T-helper 2 cell (primary cell): ENCODE measurements at places on chromosomes 1 and 21.

- no peak for DNase-seq
These were observed 72.4 kb downstream of the FH start for GRCh38 chr1:241447031-241447644.

DNA sequence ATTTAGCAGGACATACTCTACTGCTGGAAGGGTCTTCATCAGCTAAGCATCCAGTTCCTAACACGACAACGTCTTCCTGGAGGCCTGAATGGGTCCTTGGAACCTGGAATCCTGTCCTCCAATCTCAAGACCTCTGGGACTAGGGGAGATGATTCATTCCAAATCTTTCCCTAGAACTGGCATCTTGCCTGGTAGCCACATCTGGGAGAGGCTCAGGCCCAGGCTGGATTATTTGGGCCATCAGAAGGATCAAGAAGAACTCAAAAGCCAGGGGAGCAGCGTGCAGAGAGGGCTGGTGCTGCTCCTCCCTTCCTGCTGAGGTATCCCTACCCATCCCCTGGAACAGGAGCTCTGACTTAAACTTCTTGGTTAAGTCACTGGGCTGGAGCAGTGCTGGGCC is 2.8 kb upstream of the PHLDA3 start:
- no peak for DNase-seq

- DNase-seq, result no peak
These were observed 340.6 kb downstream of the SRGAP2C start for GRCh38 chr1:121525355-121525754.

- DNase-seq, result no peak
These were observed 52.0 kb upstream of the POFUT2 start for GRCh38 chr21:45339421-45340402.

DNA sequence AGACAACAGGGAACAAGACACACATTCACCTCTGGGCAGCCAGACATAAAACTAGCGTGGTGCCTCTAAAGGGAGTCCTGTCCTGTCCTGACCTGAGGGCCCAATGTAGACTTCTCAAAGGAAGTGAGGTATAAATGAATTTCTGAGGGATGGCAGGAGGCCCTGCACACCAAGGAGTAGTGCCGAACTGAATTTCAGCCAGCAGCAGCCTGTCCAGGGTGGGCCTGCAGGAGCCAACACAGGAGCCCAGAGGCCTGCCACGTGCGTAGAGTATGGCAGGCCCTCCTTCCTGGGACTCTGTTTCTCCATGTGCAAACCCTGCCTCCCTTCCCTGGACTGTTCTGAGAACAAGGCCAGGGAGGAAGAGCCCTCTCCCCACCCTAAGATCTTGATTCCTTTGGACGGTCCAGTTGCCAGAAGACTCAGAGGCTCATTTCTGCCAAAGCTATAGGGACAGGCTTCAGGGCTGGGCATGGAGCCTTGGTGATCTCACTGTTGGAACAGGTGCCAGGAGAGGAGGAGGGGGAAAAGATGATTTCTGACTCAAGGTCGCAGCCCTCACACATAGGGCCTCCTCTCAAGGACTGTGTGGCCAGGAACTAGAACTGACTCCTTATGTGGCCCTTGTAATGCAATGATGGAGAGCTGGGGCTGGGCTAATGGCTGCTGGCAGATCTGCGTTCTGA is 1.8 kb upstream of the FABP3 start:
- no peak for DNase-seq

GRCh38 chr1:119002028-119002686 is 14.0 kb upstream of the TBX15 start:
- no peak for DNase-seq

DNA sequence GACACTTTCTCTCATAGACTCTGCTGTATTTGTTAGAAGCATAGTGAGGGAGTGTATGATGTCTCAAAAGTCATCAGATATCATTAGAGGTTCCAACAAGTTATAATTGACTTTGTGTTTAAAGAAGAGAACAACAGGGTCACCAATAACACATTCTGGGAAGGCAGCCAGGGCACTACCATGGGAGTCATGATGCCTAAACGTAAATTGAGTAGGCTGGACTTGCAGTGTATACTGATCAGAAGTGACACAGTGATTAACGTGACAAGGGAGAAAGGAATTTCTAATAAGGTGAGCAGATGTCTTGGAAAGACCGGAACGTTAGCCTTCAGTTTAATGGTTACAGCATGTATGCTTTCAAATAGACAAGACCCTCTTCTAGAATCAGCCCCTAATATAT is 973.2 kb downstream of the NCAM2 start:
- DNase-seq, result no peak

DNA sequence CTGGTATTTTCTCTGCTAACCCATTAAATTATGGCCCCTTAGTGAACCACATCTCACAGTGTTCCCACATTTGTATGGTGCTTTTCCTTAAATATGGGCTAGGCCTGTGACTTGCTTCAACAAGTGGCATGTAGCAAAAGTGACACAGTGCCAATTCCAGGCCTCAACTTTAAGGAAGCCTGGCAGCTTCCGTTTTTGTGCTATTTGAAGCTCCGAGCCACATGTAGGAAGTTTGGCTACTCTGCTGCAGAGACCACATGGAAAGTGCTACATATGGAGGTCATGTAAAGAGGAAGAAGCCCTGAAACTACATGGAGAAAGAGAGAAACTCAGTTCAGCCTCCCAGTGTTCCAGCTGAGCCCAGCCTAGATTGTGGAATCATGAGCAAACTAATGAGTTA is 28.5 kb upstream of the DR1 start:
- no peak for DNase-seq

DNA sequence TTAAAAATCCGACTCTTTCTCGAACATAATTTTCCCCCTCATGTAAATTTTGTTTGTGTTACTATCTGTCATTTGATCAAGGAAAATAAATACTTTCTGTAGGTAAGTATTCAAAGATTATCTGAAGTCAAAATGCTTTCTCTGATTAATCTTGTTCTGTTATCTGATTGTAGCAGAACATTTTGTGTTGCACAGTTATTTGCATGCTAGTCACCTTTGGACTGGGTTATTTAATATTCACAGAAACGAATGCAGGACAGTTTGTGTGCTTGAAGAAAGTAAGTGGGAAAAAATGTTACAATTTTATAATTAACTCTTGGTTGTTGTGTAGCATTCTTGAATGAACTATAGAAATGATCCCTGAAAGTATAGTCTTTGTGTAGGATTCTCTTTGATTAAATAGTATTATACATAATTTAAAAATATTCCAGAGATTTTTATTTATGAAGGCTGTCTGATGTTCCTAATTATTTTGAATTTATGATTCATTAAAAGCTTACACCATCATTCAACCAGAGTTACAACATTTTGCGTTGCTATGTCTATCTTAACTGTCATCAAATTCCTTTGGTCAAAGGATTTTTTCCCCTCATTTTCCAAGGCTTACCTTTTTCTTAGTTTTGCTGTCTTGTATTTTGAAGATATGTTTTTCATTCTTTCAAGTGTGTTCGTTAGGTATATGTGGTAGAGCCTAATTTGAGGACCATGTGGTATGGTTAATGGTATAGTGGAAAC is 176.6 kb downstream of the GIPC2 start:
- no peak for DNase-seq

DNA sequence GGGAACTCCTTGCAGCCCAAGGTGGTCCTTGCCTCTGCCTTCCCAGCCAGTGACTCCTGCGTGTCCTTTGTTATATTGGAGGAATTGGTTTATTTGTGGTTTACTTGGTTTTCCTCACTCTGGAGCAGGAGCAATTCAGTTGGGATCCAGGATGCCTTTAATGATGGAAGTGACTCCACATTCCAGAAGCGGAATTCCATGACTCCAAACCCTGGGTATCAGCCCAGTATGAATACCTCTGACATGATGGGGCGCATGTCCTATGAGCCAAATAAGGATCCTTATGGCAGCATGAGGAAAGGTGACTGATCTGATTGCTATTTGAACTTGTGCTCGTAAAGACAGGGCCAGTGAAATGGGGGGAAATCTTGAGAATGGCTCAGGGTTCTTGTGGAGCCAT is 15.1 kb upstream of the PIGV start:
- no peak for DNase-seq

DNA sequence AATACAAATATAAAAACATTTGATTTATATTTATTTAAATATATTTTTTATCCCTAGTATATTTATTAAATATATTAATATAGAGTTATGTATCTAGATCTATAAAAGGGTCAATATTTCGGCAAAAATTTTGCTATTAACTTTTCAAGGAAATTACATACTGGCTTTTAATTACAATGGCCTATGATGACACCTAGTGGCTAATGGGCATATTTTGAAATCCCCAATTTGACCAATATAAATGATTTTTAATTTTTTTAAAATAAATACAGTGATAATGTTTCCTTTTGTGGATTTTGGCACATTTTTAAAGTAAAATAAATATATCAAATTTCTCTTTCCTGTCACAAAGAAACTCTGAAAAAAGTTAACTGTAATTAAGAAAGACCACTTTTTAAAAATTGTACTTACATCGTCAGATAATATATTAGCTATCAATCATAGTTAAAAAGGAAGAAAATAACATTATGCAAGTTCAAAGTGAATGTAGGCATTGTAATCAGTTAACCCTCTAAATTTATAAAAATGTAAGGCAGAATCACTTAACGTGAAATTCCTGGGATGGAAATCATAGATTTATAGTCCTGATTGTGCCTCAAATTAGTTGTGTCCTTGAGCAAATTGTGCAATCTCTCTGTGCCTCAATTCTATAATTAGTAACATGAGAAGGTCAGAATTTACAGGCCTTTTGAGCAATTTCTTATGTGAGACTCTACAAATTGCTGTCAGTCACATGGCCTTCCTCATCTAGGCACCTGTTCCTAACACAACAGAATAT is 25.6 kb upstream of the RGS13 start:
- DNase-seq, result no peak
